Activated T-cell treated with anti-CD3 and anti-CD28 coated beads, Interleukin-2, amount 50 U/mL, for 4 hours (primary cell): ENCODE measurements at places on chromosomes 6 and 20. TPM values are rescaled to one million over a fixed set of nuclear protein-coding genes. Genes with fewer than 3 reads are reported as not detected.

Gene OLIG3
- not detected for total RNA-seq

Gene EPM2A
- total RNA-seq = 6.7 TPM

Gene OPN5
- not detected for total RNA-seq

Gene TP53TG5
- total RNA-seq = not detected

Gene FOXF2
- not detected for total RNA-seq

Gene GSTA3
- not detected for total RNA-seq

Gene SHLD1
- 9.8 TPM for total RNA-seq

Gene KHDRBS2
- not detected for total RNA-seq

Gene TGM3
- total RNA-seq = not detected

Gene SLC4A11
- total RNA-seq = 1.3 TPM

Gene COMMD7
- 27.5 TPM for total RNA-seq

Gene TENT5A
- 1.3 TPM for total RNA-seq

Gene ANKRD66
- total RNA-seq = not detected

Gene MROH8
- 0.30 TPM for total RNA-seq

Gene LGSN
- not detected for total RNA-seq

Gene DYNLRB1
- total RNA-seq = 103 TPM

Gene SIRPD
- total RNA-seq = not detected

Gene PRRT1
- 0.38 TPM for total RNA-seq

Gene TSPO2
- total RNA-seq = not detected

Gene CLDN20
- total RNA-seq = not detected

Gene HDAC2
- 160 TPM for total RNA-seq

Gene JAG1
- 0.33 TPM for total RNA-seq

Gene DLK2
- total RNA-seq = 9.0 TPM

Gene PRDM13
- not detected for total RNA-seq

Gene CRIP3
- total RNA-seq = not detected

Gene CEP85L
- total RNA-seq = 26.8 TPM

Gene BNIP5
- not detected for total RNA-seq

Gene BTN1A1
- total RNA-seq = not detected

Gene LAMA2
- 3.8 TPM for total RNA-seq

Gene SLC17A1
- total RNA-seq = not detected

Gene PLCB4
- not detected for total RNA-seq

Gene DCDC2
- total RNA-seq = not detected

Gene LINC00237
- not detected for total RNA-seq

Gene CLPSL1
- total RNA-seq = not detected

Gene MEP1A
- not detected for total RNA-seq

Gene C20orf141
- total RNA-seq = not detected

Gene DEFB132
- not detected for total RNA-seq

Gene NHLRC1
- total RNA-seq = 0.28 TPM

Gene LTB
- total RNA-seq = 186 TPM

Gene EEF1A2
- total RNA-seq = 0.96 TPM

Gene NNAT
- total RNA-seq = not detected

Gene ADTRP
- 16.6 TPM for total RNA-seq

Gene SMOC2
- 0.10 TPM for total RNA-seq

Gene RPS21
- total RNA-seq = 2,725 TPM

Gene HSD17B8
- 19.4 TPM for total RNA-seq

Gene BTNL2
- not detected for total RNA-seq

Gene DEFB129
- not detected for total RNA-seq

Gene HFE
- total RNA-seq = not detected

Gene SUMO4
- 3.0 TPM for total RNA-seq

Gene GNAS-AS1
- 0.40 TPM for total RNA-seq

Gene SAMD10
- 17.4 TPM for total RNA-seq

Gene ISM1
- total RNA-seq = 11.5 TPM

Gene EBF4
- 0.76 TPM for total RNA-seq
